Hematopoietic multipotent progenitor cell (in vitro differentiated cells): ENCODE measurements at places on chromosomes 13 and 19.

- no peak for DNase-seq
Measured at GRCh38 chr19:49133621-49134454, 14.5 kb downstream of the PPFIA3 start.

- DNase-seq: no peak
Measured at GRCh38 chr19:58535857-58536256, 8.0 kb upstream of the TRIM28 start.

DNA sequence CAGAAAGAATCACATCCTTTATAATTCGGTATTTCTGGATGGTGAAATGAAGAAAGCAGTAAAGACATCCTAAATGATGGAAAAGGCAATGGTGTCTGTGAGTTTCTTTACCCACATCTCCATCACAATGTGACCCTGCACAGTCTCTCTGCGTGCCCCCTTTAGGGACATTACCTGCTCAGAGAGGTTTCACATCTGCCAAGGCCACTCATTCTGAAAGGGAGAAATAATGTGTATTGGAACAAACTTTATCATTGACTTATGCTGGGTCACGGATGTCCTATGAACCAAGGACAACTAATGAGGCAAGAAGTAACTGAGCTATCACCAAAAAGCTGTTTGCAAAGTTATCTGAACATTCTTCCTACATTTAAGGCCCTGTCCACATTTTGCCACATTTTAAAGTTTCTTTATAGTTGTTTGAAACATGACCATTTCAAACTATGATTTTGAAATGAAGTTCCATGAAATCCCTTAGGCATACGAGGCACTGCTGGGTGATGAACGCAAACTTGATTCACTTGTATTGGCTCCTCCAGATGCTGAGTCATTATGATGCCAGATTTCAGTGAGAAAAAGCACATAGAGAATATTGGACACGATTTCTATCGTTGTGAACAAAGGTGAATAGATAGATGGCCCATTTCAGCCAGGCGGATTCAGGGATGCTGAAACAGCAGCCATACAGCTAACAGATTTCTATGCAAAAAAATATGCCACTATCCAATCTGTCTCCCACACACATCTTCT lies 63.5 kb upstream of the HMGB1 start:
- DNase-seq: no peak

DNA sequence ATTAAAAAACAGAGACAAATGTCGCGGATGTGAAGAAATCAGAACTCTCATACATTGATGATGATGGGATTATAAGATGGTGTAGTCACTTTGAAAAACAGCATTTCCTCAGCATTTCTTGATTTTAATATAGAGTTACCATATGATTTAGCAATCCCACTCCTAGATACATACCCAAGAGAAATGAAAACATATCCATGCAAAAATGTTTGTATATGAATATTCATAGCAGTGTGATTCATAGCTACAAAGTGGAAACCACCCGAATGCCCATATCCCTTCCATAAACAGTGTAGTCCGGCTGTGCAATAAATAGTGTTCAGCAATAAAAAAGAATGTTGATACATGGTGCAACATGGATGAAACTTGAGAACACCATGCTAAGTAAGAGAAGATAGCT lies 44.6 kb downstream of the DPY19L3 start:
- no peak for DNase-seq

- no peak for DNase-seq
Measured at GRCh38 chr19:24071078-24071477, 15.9 kb upstream of the ZNF254 start.

- no peak for DNase-seq
Measured at GRCh38 chr13:111410232-111411021, 90.0 kb downstream of the TEX29 start.

DNA sequence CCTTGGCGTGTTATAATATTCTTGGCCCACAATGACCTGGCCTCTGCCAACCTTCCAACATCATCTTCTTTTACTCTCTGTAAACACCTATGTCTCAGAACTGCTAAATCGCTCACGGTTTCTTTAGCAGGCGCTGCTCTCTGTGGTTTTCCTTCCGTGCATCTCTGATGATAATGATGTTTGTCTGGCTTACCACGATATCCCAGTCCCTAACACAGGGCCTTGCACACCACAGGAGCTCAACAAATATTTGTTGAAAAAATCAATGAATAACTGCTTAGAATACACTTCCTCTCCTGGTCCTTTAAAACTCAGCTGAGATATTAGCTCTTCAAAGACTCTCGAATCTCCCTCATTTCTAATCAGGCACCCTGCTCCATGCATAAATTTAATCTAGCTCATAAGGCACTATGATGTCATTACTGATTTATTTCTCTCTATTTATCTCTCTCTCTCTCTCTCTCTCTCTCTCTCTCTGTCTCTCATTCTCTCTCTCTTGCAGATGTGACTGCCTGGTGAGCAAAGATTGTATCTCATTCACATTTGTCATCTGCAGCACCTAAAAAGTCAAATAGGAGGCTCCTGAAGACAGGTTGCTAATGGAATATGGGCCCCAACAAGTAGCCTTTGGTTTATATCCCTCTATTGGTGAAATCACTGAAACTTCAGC lies 206.4 kb downstream of the NHLRC3 start:
- no peak for DNase-seq

GRCh38 chr19:13122275-13122878 lies 4.3 kb downstream of the NACC1 start:
- no peak for DNase-seq

GRCh38 chr19:50333235-50333736 lies 4.1 kb upstream of the KCNC3 start:
- peak; percentile 93 for DNase-seq

DNA sequence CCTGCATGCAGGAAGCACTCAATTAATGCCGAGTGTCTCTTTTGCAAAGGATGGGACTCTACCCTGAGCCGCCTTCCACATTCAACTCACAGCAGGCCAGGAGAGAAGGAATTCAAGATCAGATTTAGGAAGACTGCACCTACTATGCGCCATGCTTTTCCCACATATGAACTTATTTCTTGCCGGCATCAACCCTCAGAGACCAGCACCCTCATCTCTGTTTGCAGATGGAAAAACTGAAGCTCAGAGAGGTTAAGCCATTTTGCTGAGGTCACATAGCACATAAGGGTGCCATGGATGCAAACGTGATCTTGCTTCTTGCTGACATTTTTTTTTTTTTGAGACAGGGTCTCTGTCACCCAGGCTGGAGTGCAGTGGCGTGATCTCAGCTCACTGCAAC lies 14.2 kb upstream of the SEMA6B start:
- DNase-seq: no peak

DNA sequence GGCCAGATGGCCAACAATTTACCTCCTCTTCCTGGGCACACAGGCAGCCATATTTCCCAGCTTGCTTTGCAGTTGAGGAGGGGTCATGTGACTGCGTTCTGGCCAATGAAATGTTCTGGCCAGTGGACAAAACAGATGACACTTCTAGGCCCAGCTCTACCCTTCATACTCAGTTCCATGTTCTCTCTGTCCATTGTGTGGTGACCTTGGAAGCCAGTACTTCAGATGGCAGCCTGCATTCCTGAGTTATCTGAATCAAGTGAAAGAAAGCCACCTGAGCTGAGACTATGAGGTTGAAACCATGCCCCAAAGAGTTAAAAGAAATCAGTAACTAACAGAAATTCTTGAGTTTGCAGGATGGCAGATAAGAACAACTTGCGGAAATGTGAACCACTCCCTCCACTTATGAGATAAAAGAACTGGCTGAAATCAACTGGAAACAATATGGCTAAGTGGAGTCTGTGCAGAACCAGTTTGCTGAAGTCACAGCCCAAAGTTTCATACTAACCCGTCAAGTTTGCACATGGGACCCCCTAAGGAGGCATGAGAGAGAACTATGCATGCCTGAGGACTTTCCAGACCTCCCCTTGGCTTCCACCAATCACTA lies 8.1 kb downstream of the FAM187B start:
- peak; percentile 58 for DNase-seq
